Chondrocyte (in vitro differentiated cells): ENCODE measurements at places on chromosomes 2 and 18. TPM values are rescaled to one million over a fixed set of nuclear protein-coding genes. Genes with fewer than 3 reads are reported as not detected.
A peak's percentile ranks its signal among the peaks of the same experiment; 100 is the strongest.

GRCh38 chr2:20650393-20650876 lies 463 bp downstream of the HS1BP3 start:
- peak overlapping the region; percentile 94 for H3K4me3 ChIP-seq
- no peak for DNase-seq
- no peaks in the 10 kb centered on the region for H3K36me3 ChIP-seq

DNA sequence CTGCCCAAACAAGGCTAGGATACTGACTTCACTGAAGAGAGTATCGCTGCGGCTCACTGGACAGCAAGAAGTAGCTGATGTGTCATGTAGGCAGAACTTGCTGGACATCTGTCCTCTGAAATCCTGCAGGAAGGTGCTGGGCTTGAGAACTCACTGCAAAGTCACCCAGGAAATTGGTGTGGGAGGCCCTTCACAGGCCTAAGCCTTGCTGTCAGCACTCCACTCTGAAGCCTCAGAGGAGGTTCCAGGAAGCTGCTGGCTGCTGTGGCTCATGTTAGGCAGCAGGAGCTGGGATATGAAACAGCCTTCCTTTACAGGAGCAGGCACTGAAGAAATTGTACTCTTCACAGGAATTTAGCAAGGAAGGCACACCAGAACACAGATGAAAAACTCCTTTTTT lies 88.3 kb upstream of the CCDC68 start:
- DNase-seq, result no peak
- no peaks in the 10 kb centered on the region for H3K36me3 ChIP-seq
- no peaks in the 10 kb centered on the region for H3K4me1 ChIP-seq
- no peaks in the 10 kb centered on the region for H3K27me3 ChIP-seq

The FN1 gene
- 30,644 to 36,263 TPM (median 31,288 TPM) in 3 replicates for total RNA-seq

The NFU1 gene
- 40.7 to 42.5 TPM (median 40.7 TPM) in 3 replicates for total RNA-seq

The ADAM23 gene
- total RNA-seq, result 19.2 to 24.5 TPM (median 22.7 TPM) in 3 replicates
